ENCODE measurements at places on chromosomes 2 and 18.

- DNase-seq, result no peak
Measured at GRCh38 chr18:54020156-54020745, 204.2 kb downstream of the MBD2 start.

DNA sequence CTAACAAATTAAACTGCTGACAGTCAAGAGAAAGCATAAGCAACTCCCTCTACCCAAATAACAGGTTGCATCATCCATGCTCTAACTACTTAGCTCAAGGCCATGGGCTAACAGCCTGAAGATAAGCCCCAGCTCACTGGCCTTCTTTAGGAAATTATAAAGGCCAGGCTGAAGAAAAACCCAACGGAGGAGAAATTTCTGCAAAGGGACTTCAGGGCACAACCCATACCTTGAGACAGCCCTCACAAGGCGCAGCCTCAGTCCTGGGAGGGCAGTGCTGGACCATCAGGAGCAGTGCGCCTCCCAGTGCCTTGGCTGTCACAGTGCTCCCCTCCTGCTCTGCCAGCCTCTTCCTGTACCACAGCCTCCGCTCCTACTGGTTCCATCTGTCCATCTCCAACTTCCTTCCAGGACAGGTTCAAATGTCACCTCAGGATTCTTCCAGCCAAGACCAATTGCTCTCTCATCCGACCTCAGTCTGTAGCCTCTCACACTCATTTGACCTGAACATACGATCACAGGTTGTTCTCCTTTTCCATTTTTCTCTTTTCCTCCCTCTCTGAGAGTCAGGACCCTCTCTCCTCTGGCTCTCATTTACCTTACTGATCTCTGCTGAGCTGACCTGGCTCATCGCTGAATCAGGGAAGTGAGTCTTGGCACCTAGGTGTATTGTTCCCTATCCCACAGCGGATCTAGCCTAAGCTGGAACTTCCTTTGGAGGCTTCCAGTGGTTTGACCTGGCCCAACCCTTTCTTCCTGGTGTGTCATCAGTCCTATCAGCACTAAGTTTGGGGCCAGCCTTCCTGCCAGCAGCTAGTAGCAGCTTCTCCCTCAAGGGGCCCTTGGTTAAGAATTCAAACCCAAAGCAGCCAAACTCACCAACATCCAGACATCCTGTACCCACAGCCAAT is 1.9 kb downstream of the MCFD2 start:
- no peak for DNase-seq

DNA sequence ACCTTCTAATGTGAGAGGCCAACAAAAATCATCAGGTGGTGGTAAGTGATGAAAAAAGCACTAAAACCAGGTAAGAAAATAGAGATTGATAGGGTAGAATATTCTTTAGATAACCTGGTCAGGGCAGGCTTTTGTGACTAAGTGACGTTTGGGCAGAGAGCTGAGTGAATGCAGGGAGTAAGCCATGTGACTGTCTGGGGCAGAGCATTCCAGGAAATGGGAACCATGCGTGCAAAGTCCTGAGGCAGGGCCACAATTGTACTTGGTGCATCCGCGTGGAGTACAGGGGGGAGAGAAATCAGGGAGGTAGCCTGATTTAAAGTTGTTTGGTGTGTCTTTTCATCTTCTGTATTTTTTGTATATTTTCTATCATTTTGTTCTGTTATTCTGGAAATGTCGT is 102.5 kb downstream of the LYPD6B start:
- DNase-seq, result no peak

- no peak for DNase-seq
Measured at GRCh38 chr2:83471655-83472054, 987.4 kb downstream of the SUCLG1 start.

DNA sequence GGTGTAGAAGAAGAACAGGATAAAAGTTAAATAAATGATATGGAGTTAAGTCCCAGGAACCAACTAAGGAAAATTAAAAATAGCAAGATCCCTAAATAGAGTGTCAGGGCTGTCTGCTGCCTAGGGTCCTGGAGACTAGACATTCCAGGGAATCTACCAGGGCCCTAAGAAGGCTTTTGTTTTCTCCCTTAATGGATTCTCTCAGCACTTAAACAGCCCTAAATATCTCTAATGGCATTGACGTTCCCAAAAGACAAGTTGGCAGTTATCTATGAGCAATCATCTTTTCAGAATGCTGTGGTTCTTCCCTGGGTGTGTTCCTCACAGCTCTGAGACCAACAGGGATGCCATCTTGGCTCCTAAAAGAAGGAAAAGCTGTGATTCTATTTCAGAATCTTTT is 616.3 kb downstream of the EPHA4 start:
- DNase-seq, result no peak

GRCh38 chr2:231068525-231069222 is 12.0 kb downstream of the PSMD1 start:
- DNase-seq, result no peak

- no peak for DNase-seq
Measured at GRCh38 chr2:230418341-230419016, 2.5 kb downstream of the SP100 start.

DNA sequence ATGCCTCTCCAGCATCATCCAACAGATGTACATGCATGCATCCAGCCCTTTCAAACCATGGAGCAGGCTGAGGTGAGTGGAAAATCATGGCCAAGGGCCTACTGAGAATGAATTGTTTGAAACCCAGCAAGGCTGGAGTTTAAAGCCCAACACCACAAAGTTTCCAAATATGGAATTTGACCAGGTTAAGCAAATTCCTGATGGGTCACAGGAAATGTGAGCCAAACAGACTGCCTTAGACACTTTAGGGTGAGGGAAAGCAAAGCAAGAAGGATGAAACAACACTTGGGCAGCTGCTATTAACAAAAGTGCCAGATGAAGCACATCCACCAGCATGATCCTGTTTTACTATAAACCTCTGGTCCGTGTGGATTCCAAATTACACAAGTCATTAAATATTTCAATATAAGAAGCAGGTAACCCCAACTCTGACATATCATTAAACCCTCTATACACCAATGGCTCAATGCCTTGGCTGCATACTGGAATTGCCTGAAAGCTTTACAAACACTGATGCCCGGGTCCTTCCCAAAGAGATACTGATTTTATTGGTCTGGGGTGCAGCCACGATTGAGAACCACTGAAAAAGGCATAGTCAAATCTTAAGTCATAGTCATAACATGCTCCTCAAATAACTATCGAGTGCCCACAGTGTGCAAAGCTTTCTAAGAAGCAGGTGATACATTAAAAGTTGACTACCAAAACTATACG is 9.1 kb downstream of the KLF7 start:
- no peak for DNase-seq

DNA sequence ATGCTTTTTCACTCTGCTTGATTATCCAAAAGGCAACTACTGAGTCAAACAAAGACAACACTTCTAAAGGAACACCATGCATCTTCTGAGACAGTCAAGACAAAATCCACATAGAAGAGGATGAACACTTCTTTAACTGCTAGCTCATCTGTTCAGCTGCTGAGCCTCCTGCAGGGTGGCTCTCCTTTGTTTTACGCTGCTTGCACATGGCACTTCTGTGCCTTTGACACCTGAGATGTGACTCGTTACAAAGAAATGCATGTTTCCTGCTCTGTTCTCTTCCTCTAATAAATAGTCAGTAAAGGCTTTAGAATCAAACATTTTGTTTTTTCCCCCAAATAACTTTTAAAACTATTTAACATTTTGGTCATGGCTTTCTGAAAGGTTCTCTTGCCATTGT is 1129.4 kb downstream of the TDRD15 start:
- DNase-seq, result no peak

DNA sequence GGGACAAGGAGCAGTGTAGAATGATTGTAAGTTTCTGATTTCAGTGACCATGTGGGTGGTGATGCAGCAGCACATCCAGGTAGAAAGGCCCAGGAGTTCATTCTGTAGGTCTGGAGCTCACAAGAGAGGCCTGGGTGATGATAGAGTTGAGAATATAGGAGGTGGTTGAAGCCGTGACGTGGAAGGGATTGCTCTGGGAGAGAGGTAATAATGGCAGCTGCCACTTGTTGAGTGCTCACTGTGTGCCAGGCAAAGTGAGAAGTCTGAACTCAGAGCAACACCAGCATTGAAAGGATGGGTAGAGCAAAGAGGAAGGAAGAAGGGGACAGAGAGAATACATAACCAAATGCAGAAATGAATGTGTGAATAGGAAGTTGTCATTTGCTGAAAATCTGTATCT is 3.3 kb downstream of the TTLL4 start:
- DNase-seq, result no peak

- no peak for DNase-seq
Measured at GRCh38 chr18:28999726-29000125, 822.8 kb upstream of the CDH2 start.

- peak; percentile 18 for DNase-seq
Measured at GRCh38 chr18:78875016-78875777, 104.4 kb upstream of the SALL3 start.

- DNase-seq, result no peak
Measured at GRCh38 chr2:227222292-227222691, 57.9 kb downstream of the COL4A3 start.

GRCh38 chr2:16525265-16525887 is 140.3 kb downstream of the CYRIA start:
- peak; percentile 19 for DNase-seq

GRCh38 chr2:237864444-237864931 is 5.1 kb downstream of the RAMP1 start:
- no peak for DNase-seq

DNA sequence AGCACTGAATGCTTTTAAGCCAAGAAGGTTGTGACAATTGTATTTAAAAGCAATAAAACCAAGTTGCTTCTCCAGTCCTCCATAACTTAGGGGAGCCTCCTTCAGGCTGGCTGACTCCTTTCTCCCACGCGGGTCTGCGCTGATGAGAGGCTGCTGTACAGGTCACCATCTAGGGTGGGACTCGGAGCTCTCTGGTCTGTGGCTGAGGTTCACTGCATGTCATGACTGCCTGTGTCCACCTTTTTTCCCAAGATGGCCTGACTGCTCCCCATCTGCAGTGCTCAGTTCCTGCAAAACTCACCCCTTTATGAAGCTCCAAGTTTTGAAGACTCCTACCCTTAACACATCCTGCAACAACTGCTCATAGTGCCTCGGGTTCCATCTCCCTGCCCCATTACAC is 194.4 kb downstream of the AFF3 start:
- DNase-seq, result no peak

DNA sequence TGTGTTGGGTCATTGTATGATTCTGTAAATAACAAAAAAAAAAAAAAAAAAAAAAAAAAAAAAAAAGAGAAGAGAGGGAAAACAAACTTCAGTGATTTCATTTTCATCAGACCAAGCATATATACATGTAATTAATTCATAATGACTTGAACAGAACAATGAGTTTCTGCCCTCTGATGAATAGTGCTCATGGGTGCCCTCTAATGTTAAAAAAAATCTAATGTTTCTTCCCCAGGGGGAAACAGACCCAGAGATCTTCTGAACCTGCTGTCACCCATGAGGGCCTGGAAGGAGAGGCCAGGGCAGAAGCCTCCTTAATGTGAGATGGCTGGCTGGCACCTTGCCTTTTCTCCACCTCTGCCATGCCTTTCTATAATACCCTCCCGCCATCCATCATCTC is 289.2 kb downstream of the ZNF521 start:
- DNase-seq, result no peak

DNA sequence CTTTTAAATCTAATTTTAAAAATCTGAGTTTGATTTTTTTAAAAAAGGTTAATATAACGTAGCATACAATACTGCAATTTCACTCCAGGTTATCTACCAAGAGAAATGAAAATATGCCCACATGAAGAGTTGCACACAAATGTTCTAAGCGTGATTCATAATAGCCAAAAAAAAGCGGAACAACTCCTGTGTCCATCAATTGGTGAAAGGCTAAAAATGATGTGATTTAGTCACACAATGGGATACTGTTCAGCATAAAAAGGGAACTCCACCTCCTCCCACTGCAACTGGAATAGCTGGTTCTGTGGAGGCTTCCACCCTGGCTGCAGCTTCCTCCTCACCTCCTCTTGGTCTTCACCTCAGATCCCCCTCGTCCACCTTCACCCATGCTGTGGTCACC is 132.8 kb downstream of the PIK3C3 start:
- no peak for DNase-seq

- no peak for DNase-seq
Measured at GRCh38 chr18:13316063-13316462, 97.5 kb downstream of the LDLRAD4 start.

- no peak for DNase-seq
Measured at GRCh38 chr2:222000326-222000725, 298.5 kb downstream of the PAX3 start.

DNA sequence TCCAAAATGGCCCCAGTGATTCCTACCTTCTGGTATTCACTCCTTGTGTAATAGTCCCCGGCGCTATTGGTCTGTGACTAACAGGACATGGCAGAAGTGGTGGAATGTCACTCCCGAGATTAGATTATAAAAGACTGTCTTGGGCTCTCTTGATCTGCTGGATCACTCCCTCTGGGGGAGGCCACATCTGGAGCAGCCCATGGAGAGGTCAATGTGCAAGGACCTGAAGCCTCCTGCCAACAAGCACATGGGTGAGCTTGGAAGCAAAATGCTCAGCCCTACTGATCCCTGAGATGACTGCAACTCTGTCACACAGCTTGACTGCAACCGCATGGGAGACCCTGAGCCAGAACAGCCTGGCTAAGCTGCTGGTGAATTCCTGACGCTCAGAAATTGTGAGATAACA is 94.3 kb upstream of the GLI2 start:
- no peak for DNase-seq

DNA sequence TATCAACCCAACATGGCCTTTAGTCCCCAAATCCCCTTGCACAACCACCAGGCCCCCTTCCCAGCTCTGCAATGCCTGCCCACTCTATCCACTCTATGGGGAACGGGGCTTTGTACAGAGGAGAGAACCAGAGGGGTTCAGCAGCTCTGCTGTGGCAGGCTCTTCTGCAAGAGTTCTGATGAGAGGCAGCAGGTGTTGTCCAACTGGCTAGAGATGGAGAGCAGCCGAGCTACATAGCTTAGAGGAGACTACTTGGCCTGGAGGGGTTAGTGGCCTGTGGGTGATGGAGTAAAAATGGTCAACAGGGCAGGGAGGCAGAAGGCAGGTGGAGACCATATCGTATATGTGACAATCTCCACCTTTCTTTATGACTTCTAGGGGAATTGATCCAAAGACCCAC is 103.0 kb downstream of the QPCT start:
- no peak for DNase-seq
